ENCODE measurements at places on chromosomes 7 and 10. TPM values are rescaled to one million over a fixed set of nuclear protein-coding genes. Genes with fewer than 3 reads are reported as not detected.

DNA sequence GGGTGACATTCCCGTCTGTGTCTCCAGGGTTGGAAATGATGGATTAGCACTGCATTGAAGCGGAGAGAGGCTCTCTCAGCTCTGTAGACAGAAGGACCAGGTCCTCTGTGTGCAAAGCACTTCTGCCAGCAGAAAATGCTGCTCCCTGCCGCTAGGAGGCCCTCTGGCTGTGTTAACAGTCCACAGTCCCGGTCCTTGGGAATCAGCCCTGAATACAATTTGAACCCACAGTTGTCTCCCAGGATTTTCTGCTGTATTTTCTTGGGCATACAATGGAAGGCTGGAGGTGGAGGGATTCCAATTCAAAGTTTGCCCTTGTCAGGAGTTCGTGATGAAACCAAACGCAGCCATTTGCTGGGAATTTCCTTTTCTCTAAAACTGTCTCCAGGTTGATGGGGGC is 205.2 kb downstream of the GLRX3 start:
- DNase-seq = no peak

EFCAB10 gene
- total RNA-seq = not detected

DNA sequence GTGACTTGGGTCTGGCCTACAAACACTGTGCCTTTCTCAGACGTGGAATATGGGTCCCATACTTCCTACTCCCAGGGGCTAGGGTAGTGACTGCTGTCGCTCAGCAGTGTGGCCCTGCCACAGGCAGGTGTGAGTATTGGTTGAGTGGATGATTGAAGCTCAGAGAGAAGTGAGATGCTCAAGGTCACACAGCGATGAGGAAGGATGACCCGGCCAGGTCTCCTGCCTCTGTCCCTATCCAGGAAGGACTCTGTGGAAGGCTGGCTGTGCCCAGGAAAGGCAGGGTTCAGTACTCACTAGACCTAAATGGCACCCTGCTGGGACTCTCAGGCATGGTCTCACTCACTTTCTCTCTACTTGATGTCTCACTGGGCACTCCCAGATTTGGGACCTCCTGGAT is 2.8 kb downstream of the PRF1 start:
- DNase-seq = no peak

HOXA3 gene
- total RNA-seq = not detected

GPR26 gene
- total RNA-seq = not detected

DNA sequence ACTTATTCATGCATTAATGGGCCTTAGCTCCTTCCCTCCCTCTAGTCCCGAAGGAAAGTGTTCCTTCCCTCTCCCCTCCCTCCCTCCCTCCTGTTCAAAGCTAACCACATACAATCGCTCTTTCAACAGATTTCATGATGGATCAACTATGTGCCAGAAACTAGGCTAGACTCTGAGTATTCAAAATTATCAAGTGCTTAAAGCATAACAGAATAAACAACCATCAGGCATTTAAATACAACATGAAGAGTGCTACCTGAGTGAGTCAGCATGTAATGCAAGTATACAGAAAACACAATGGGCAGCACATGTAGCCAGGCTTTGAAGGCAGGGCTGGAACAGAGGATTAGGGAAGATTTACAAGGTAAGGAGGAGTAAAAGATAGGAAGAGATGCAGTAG is 11.3 kb downstream of the CHCHD3 start:
- no peak for DNase-seq

AKR1C4 gene
- total RNA-seq = not detected

CLRN3 gene
- not detected for total RNA-seq

DNA sequence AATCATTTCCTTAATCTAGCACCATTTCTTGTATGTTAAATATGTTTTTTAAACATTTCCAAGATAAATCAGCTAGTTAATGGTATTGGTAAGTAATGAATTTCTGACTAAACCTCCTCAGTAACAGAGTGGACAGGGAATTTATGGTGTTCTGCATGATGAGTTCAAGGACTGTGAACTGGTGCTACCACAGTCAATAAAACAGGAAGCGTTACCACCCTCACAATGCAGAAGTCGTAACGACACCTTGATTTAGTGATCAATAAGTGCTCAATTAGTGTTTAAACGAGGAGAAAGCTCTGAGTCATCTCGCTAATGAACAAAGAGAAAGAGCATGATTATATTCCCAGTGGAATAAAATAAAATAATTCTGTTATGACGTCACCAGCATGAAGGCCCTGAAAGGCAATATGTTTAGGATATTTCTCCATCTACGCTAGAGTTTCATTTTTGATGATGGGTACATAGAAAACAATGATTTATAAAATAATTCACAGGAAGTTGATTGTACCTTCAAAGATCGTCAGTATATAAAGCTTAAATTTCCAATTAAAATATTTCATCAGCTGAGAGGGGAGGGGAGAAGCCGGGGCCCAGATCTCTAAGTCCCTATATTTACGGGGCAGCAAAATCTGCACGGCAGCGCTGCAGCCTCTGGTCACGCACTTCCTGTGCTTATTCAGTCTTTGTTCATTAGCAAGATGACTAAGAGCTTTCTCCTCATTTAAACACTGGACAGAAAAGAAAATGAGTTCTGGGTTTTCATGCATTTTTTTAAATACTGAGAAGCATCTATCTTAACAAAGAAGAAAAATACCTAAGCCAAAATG is 400.5 kb downstream of the PTPRN2 start:
- no peak for DNase-seq

ANXA8 gene
- 0.12 TPM for total RNA-seq

GRCh38 chr7:4169455-4169854 is 512.6 kb upstream of the FOXK1 start:
- no peak for DNase-seq

- no peak for DNase-seq
These were observed 25.2 kb downstream of the NUB1 start for GRCh38 chr7:151366880-151367222.

- DNase-seq = no peak
These were observed 273.7 kb downstream of the KIF20B start for GRCh38 chr10:89975071-89975470.

GRCh38 chr7:128915271-128915819 is 4.8 kb upstream of the KCP start:
- DNase-seq = no peak

- DNase-seq = no peak
These were observed 94.9 kb upstream of the KCNIP2 start for GRCh38 chr10:101938305-101939007.

FRMD4A gene
- 0.31 TPM for total RNA-seq

- peak; percentile 19 for DNase-seq
These were observed 34.3 kb upstream of the HERPUD2 start for GRCh38 chr7:35729061-35729783.

GPR158 gene
- not detected for total RNA-seq
